ENCODE measurements at places on chromosomes 11 and 22. TPM values are rescaled to one million over a fixed set of nuclear protein-coding genes. Genes with fewer than 3 reads are reported as not detected.

- DNase-seq, result peak; percentile 55
Measured at GRCh38 chr11:8019314-8020243, 32.4 kb downstream of the EIF3F start.

- DNase-seq, result no peak
Measured at GRCh38 chr11:58574881-58575280, 775 bp downstream of the LPXN start.

GRCh38 chr22:31829505-31829904, 75.7 kb downstream of the DEPDC5 start:
- DNase-seq, result no peak

DNA sequence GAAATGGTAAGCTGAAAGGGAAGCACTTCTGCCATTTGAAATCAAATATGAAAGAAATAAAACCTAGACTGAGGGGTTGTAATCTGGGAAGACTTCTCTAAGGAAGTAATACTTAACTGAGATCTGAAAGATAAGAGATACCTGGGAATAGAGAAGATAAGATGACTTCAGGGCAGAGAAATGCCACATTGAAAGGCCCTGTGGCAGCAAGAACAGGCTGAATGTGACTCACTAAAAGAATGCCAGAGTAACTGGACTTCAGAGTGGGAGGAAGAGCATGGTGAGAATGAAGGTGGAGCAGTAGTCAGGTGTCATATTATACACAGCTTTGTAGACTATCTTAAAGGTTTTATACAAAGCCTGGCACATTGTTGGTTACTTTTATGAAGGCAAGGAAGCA, 17.6 kb downstream of the CALCA start:
- DNase-seq, result no peak

DNA sequence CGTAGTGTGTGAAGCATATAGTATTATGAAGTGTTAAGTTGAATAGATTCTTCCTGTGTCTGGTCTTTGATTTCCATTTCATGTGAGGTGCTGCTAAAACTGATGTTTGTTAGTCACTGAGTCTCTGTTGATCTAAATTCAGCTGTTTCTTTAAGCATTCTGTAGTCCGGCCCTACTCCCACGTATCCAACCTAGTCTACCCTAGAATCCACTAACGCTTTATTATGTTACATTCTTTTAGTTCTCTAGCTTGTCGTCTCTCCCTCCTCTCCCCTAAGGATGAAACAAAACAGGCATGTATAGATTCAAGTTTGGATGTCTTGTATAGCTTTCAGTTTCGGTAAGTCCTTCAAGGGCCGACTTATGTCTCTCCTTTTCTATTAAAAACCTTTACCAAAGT, 4.1 kb downstream of the WEE1 start:
- no peak for DNase-seq

The RRM1 gene
- total RNA-seq, result 264 TPM

The OR2D2 gene
- total RNA-seq, result not detected

DNA sequence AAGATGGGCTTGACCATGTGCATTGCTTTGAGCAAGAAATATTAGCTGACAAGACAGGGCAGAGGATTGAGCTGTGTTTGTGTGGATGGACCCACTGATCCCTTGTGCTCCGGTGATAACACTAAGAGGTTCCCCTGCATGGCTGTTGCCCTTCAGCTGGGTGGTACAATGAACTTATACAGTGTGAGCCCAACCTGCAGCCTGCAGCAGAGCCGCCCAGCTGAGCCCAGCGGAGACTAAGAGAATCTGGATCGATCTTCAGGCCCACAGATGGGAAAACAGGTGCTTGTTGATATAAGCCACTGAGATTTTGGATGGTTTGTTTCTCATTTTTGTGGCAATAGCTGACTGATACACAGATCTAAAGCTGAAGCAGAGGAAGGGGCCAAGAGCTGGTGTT, 177.4 kb upstream of the SYT13 start:
- no peak for DNase-seq

GRCh38 chr11:122509899-122510298, 145.6 kb upstream of the UBASH3B start:
- DNase-seq, result no peak

- peak; percentile 17 for DNase-seq
Measured at GRCh38 chr11:131234221-131234620, 136.2 kb upstream of the NTM start.

GRCh38 chr11:66314561-66315497, 2.0 kb downstream of the CD248 start:
- DNase-seq, result no peak

DNA sequence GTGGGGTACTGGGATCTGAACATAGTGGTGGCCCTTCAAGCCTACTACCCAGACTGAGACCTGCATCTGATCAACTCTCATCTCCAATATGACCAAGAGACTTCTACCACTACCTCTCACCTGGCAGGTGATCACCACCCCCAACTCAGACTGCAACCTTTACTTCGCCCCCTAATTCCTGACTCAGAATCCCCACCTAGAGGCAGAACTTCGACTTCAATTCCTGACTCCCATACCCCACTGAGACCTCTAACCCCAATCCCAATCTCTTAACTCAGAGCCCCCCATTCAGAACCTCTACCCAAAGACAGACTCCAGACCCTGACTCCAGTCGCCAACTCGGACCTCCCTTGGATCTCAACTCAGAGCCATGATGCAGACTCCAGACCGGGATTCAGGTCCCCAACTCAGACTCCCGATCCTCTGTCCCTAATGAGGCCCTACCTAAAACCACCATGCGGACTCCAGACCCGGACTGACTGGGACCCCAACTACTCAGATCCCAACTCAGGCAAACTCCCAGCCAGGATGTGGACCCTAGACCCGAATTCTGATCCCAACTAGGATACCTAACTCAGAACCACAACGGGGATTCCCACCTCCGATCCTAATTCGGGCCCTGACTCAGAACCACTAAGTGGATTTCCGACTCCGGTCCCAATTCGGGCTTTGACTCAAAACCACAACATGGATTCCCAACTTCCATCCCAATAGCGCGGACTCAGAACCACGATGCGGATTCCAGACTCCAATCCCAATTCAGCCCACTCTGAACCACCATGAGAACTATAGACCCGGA, 1.2 kb downstream of the KCNQ1OT1 start:
- no peak for DNase-seq

The SAC3D1 gene
- 3.0 TPM for total RNA-seq

- peak; percentile 93 for DNase-seq
Measured at GRCh38 chr22:19723983-19724827, 866 bp downstream of the GP1BB start.

- no peak for DNase-seq
Measured at GRCh38 chr22:48662476-48663135, 1165.1 kb downstream of the BRD1 start.

DNA sequence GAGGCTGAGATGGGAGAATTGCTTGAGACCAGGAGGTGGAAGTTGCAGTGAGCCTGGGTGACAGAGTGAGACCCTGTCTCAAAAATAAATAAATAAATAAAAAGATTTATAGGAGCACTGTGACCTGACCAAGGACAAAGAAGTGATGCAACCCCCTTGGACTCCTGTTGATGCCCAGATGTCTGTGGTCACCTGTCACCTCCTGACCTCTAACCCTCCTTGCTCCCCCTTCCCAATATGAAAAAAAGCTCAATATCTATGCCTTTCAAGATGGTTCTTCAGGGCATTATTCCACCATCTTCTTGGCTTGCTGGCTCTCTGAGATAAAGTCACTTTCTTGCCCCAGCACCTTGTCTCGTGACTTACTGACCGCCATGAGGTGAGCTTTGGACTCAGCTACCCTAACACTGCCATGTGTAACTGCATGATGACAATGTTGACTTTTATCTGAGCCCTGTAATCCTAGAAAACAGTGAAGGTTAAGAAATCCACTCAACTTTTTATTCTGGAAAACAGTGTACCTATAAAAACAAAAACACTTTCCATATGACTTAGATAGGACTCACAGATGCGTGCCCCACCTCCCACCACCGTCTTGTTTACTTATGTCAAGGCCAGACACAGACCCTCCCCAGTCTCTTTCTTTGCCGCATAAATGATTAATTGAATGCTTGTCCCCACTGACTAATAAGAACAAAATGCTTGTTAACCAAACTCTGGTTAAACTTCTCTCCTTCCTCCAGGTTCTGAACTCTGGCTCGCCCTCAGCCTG, 360.5 kb downstream of the BUD13 start:
- no peak for DNase-seq

The UBQLNL gene
- 0.19 TPM for total RNA-seq

GRCh38 chr11:15912825-15913224, 443.5 kb downstream of the SOX6 start:
- DNase-seq, result no peak

- no peak for DNase-seq
Measured at GRCh38 chr22:38477585-38477984, 9.7 kb downstream of the KDELR3 start.

The ABCC8 gene
- 0.32 TPM for total RNA-seq

The RDX gene
- total RNA-seq, result 70.7 TPM

DNA sequence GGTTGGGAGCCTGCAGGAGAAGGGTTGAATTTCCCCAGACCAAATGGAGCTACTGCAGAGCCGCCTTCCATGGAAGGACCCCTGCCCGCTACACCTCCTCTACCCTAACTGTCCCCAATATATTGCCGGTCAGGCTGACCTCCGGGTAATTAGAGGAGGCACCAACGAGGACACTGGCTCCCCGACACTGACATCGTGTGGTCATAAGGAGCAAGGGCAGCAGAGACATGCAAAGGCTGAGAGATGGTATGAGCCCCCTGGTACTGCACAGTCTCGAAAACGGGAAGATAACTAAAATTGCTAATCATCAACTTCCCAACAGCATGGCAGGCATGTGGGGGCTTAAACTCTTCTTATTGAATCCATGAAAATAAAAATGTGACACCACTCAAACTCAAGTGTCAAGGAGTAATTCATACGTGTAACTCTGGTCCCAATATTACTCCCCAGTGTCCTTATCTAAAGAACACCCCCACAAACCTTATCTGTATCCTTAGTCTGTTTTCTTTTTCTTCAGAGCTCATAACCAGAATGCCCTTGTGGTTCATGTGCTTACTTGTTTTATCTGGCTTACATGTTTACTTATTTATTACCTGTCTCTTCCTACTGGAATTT, 4.4 kb downstream of the CAVIN3 start:
- peak; percentile 90 for DNase-seq

The OR52E8 gene
- not detected for total RNA-seq

The SEPTIN3 gene
- 20.5 TPM for total RNA-seq

DNA sequence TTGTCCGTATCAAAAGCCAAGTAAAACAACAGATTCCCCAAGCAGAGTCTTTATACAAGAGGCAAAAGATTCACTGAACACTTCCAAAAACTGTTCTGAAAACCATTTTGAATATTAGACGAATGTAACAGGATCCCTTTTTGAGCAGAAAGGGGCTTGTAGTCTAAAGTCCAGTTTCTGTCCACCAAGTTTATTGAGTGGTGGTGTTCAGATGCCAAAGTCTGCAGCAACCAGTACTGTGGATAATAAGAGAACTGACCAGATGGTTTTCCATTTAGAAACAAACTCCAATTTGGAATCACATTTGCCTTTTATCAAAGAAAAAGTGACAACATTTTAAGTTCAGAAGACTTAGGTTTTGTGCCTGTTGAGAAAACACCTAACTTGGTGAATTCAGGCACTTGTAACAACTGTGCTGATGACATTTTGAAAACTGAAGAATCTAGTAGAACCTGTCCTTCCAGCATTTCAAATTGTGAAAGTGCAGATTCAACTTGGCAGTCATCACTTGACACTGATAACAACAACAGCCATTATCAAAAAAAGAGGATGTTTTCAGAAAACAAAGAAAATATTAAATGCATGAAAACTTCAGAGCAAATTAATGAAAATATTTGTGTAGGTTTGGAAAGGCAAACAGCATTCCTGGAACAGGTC, 217.1 kb downstream of the CSNK2A3 start:
- no peak for DNase-seq

The ART5 gene
- 12.0 TPM for total RNA-seq

The TRMT112 gene
- 257 TPM for total RNA-seq

- DNase-seq, result no peak
Measured at GRCh38 chr11:695288-695537, 191 bp upstream of the DEAF1 start.

- peak; percentile 77 for DNase-seq
Measured at GRCh38 chr11:850775-851763, 8.4 kb downstream of the TSPAN4 start.

The GTF2H1 gene
- total RNA-seq, result 33.2 TPM

DNA sequence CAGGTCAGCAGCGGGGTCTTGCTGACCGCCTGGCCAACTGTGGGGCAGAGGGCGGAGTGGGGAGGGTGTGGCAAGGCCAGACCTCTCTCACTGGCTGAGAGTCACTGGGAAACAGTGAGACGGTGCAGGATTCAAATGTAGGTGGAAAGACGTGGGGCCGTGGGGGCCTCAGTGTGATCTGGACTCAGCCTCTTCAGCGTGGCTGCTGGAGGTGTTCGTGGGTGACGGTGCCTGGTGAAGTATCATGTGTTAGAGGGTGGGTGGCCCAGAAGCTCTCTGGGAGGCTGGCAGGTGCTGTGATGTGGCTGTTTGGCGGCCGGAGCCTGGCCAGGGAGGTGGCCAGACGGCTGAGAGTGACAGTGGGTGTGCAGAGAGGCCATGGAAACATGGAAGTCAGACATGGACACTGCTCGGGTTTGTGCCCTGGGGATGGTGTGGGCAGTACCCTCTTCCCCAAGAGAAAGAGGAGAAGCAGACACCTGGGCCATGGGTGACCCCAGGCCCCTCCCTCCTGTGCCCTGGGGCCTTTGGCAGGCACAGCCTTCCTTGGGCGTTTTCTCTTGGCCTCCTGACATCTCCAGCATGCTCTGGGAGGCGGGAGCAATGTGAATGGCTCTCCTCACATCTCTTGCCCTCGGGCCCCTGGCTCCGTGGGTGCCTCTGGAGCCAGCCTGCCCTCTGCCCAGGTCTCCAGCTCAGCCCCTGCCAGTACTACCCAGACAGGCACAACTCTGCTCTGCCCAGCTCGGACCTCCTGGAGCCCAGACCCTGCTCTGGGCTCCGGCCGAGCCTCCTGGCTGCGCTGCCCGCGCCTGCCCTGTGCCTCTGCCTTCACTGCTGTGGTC, 10.1 kb upstream of the ACR start:
- DNase-seq, result no peak

- no peak for DNase-seq
Measured at GRCh38 chr11:83643115-83643514, 356.9 kb upstream of the CCDC90B start.

DNA sequence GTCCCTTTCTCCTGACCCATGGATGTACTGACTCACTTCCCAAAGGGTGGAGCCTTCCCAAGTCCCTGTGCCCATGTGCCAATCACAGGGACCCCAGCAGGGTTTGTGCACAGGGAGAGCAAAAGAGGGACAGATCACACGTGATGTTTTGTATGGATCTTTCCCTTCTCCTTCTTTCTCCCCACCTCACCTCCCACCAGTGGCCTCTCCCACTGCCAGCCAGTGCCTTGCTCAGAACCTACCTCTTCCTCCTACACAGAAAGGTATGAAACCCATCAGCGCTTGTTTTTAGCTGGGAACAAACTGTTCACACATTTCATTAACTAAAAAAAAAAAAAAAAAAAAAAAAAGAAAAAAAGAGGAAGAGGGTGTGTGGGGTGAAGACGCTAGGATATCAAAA, 112.9 kb downstream of the DSCAML1 start:
- no peak for DNase-seq

GRCh38 chr11:135008412-135008811, 596.4 kb upstream of the B3GAT1 start:
- no peak for DNase-seq

- no peak for DNase-seq
Measured at GRCh38 chr11:2593393-2593950, 106.3 kb downstream of the KCNQ1OT1 start.

- DNase-seq, result no peak
Measured at GRCh38 chr11:10533323-10533722, 7.7 kb downstream of the RNF141 start.

The OR10G7 gene
- total RNA-seq, result not detected

The TNNI2 gene
- total RNA-seq, result 1.2 TPM

- no peak for DNase-seq
Measured at GRCh38 chr11:99795999-99796398, 775.2 kb downstream of the CNTN5 start.
